ENCODE measurements at places on chromosomes 7 and 10.

DNA sequence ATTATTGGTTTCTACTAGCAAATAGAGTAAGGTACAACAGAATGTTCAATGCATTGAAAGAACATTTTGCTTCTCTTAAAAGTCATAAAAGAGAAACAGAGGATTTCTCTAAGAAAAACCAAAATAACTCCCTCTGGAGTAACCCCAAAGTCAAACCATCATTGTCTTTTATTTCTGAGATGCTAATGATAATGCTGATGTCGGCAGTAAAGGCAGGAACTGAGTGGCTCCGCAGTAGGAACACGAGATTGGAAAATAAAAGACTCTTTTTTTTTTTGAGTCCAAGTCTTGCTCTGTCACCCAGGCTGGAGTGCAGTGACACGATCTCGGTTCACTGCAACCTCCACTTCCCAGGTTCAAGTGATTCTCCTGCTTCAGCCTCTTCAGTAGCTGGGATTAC lies 2.7 kb upstream of the USP54 start:
- no peak for DNase-seq

DNA sequence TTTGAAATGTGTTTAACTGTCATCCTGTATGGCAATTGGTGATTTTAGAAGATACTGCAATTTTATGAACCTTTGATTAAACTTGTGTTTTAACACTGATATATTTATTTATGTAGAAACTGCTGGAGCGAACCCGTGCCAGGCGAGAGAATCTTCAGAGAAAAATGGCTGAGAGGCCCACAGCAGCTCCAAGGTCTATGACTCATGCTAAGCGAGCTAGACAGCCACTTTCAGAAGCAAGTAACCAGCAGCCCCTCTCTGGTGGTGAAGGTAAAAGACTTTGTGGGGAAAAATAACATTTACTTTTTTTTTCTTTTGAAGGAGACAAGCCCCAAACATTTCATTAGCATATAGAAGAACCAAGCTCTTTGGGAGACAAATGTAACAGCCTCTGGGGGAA lies 6.5 kb downstream of the ANLN start:
- no peak for DNase-seq

DNA sequence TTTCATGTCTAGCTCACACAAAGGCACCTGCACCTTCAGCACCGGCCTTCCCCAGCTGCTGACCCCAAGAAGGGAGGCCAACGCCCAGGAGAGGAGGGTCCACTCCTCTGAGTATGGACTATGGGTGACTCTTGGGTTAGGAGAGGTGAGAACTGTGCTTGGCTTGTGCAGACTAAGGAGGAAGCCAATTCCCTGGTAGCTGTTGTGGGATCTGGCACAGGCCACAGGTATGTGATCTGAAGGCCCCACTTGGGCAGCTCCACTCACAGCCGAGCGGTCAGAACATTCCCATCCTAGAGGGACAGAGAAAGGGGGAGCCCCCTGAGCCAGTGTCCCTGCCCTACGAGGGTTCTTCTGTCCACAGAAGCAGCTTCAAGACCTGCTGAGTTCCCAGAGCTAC lies 52.8 kb upstream of the FIGNL1 start:
- peak; percentile 8 for DNase-seq

GRCh38 chr10:33153251-33153967 lies 181.1 kb downstream of the NRP1 start:
- DNase-seq = no peak

GRCh38 chr7:184294-185264 lies 7.8 kb upstream of the FAM20C start:
- DNase-seq = peak; percentile 66

DNA sequence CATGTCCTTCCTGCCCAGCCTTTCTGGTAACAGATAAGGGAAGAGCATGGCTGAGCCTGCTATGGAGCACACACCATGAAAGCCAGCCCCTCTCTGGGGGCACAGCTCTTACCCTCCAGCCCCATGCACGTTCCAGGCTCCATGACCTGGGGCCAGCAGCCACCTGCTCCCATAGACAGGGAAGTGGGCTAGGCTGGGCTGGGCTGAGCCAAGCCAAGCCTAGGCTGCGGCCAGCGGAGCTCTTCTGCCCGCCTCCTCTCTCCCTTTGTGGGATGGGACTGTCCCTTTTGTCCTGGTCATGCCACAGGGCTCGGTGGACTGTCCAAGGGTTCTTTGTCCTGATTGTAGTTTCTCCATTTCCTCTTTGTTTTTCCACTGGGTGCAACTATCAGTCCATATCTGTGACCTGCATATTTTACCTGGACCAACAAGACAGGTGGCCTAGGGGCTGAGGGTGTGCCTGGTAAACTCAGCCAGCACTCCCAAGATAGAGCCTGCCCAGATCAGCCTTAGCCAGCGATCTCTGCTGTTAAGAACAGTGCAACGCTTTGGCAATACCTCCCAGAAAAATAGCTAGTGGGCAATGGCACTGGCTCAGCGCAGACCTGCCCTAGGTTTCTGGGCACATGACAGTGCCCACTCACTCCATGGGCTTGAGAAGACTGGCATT lies 97.2 kb upstream of the BTBD16 start:
- DNase-seq = no peak

DNA sequence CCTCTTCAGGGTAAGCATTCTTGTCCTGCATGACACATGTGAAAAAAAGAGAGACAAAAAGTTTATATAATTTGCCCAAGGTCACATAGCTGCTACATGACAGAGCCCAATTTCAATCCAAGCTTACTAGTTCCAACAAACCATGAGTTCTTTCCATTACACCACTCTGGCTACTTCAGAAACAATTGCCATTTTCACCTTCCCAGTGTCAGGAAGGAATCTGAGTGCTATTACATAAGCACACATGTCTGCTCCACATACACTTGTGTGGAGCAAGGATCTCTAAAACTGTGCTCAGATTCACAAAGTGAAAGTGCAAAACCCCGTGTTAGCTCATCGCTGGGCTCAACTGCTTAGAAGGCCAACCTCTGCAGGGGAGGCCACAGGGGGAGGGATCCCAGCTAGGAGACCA lies 356.2 kb upstream of the NFE2L3 start:
- DNase-seq = peak; percentile 32

- DNase-seq = no peak
Observed at GRCh38 chr10:95303535-95303934, 12.7 kb upstream of the PDLIM1 start.

DNA sequence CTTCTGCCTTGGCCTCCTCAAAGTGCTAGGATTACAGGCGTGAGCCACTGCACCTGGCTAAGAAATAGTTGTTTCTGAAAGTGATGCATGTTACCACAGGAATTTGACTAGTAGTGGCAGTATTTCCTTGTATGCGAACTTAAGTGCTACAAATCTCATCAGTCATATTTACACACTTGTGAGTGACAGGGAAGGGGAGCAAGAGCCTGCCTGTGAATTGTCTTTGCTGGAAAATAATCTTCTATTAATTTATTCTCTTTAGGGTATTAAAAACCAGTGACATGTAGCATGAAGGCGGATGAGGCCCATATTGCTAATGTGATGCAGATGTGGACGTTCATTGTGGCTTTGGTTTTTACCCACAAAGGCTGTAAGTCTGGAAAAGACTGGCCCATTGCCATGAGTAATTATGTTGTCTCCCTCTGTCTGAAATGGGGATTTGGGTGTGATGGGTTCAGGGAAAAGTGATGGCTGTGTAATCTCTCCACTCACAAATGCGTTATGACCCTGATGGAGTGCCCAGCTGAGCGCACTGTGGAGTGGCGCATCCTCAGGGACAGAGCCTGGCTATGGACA lies 97.6 kb downstream of the CCNY start:
- DNase-seq = peak; percentile 87

DNA sequence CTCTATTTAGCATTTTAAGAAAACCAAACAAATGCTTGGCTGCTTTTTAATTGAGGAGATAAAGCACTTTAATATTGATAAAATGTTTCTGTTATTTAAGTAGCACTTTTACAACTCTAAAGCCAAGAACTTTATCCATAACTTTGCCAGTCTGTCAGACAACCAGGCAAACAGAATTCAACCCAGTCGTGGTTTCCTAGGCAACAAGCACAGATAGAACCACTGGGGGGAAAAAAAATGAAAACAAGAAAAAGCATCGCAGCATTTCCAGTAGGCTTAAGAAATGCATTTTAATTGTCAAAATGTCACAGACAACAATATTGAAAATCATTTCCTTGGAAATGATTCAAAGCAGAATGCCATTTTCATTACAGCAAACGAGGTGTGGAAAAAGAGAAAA lies 323.4 kb downstream of the PARD3 start:
- no peak for DNase-seq

GRCh38 chr7:25669281-25669781 lies 441.0 kb upstream of the NPVF start:
- DNase-seq = no peak

GRCh38 chr7:39367943-39368342 lies 198.3 kb upstream of the YAE1 start:
- DNase-seq = no peak

- no peak for DNase-seq
Observed at GRCh38 chr10:90977162-90977854, 56.4 kb upstream of the ANKRD1 start.

DNA sequence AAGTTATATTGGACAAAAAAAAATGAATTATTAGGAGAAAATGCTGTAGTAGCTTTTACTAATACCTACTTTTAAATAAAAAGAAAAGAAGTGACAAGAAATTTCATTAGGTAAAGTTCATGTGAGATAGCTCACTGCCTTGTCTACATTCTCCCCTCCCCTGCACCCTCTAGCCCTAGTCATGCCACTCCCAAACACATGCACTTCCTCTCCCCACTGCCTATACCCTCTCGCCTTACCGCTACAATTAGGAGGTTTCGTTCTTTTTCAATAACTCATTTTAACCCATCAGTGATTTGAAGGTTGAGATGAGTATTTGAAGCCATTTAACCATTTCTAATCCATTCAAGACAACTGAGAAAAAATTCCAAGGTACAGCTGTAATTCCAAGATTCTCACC lies 75.3 kb downstream of the HIBADH start:
- no peak for DNase-seq

DNA sequence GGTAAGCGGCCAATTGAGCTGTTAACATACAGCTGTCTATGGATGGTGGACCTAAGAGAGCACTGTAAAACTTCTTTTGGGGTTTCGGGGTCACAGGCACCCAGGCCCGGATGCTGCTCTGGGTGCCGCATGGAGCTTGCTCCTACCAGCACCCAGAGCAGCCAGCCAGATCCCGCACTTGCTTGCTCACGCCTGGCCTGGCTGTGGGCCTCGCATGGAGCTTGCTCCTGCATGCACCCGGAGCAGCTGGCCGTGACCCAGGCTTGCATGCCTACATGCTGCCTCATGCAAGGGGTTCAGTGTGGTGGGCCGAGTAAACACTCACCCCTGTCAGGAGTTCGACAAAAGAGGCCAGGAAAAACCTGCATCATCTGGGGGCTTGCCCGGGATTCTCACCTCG lies 896.9 kb downstream of the SORCS1 start:
- DNase-seq = no peak

GRCh38 chr7:52719677-52720076 lies 315.8 kb upstream of the POM121L12 start:
- DNase-seq = no peak

- DNase-seq = peak; percentile 97
Observed at GRCh38 chr7:17275749-17276671, 22.4 kb upstream of the AHR start.

DNA sequence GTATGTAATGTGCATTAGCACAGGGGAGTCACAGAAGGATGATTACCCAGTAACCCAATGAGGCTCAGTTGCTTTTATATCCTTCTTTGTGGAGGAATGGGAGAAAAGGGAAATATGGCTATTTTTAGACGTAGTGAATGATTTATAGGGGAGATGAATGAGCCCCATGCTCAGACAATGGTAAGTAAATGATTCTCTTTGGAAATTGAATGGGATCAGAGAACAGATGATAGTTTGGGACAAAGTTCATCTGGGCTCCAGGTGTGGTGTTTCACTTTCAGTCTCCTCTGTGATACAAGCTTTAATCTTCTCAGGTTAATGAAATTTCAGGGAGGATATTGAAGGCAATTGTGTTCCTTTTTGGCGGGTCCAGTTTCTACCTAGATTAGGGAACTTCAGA lies 63.0 kb upstream of the MPP7 start:
- no peak for DNase-seq

DNA sequence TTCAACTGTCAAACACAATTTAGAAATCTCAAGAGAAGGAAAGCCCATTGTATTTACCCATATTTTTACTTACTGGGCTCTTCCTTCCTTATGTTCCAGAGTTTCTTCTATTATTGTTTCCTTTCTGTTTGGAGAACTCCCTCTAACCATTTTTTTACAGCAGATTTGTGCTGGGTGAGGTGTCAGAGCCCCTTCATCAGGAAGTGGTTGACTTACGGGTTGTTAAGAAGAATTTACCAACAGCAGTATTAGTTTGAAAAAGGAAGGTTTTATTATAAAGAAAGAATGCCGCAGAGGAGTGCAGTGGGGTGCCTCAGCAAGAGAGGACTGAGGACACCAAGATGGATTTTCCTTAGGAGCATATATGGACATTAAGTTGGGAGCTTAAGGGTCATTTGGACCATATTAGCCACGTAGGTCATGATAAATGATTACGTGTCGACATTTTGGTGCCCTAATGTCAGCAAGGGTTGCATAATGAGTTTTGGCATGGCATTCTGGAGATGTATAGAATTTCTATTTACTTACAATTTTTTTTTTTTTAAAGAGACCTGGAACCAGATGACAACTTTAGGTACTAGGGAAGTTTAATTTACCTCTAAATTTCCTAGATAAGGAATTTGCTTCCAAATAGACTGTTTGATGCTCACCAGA lies 6.3 kb upstream of the TBATA start:
- no peak for DNase-seq

DNA sequence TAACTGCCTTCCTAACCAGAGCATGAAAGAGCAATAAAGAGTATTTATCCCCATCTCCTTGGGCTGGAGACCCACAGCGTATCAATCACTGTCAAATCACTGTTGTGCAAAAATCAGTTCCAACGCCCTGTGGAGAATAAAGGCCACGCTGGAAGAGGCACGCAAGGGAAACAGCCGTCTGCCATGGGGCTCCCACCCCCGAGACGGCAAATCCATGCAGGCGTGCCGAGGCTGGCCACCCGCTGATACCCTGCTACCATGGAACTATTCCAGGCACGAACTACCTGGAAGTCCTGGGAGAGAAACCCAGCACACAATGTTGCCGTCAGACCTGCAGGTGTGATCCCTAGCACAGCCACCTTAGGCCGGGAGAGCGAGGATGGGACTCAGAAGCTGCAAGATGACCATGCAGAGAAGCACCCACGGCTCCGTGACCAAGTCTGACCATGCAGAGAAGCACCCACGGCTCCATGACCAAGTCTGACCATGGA lies 185.3 kb downstream of the DIP2C start:
- no peak for DNase-seq

- DNase-seq = peak; percentile 94
Observed at GRCh38 chr7:113087071-113087998, 708 bp upstream of the GPR85 start.

DNA sequence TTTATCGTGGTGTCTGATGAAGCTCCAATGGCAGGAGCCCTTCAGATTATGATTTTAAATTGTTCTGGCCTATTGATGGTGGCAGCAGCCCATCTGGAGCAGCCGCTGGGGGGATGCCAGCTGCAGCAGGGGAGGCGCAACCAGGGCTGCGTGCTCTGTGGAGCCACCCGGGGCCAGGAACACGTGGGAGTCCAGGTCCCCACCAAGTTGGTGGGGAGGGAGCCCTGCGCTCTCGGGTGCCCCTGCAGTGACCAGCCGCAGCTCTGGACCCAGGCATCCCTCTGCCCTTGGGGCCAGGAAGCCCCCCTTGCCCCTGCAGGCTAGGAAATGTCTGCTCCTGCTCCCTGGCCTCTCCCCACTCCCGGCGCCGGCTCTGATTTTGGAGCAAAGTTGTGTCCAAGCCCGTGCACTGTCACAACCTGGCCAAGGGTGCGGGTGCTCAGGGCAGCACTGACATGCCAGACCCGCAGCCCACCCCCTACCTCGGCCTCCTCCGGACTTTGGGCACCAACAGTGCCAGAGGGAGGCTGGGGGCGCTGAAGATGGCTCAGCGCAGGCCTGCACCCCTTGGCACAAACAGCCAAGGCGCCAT lies 147.2 kb upstream of the ADO start:
- DNase-seq = no peak

Measured in AG10803 (cell line).